OCI-LY7 (cell line): ENCODE measurements at places on chromosomes 6 and 20. TPM values are rescaled to one million over a fixed set of nuclear protein-coding genes. Genes with fewer than 3 reads are reported as not detected.
A peak's percentile ranks its signal among the peaks of the same experiment; 100 is the strongest.

GRCh38 chr20:14956026-14956425, 618.6 kb upstream of the FLRT3 start:
- DNase-seq, result no peak

- no peak for DNase-seq
Observed at GRCh38 chr6:168293636-168294530, 25.7 kb downstream of the DACT2 start.

DNA sequence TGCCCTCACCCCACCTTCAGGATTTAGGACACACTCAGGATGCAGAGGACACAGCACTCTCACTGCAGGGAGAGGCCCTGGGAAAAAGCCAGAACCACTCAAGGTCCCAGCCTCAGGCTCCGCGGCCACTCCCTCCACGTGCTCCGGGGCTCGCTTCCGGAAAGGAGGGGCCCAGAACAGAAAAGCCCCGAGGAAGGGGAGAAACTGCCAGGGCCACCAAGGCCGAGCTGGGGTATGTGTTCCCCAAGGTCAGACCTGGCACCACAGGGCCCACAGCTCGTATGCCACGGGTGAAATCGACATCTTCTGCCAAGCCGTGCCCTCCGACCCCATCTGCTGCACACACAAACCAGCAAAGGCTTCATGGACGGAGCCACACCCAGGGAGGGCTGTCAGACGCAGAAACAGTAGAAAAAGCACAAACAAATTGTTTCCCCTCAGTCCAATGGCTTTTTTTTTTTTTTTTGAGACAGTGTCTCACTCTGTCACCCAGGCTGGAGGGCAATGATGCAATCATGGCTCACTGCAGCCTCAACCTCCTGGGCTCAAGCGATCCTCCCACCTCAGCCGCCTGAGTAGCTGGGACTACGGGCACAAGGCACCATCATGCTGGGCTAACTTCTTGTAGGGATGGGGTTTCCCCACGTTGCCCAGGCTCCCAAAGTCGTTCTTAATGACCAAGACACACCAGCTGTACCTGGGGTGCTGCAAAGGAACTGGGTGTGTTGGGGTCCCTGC, 33.4 kb downstream of the SLC2A4RG start:
- no peak for DNase-seq

GRCh38 chr6:97269821-97270220, 13.2 kb downstream of the MMS22L start:
- no peak for DNase-seq

- no peak for DNase-seq
Observed at GRCh38 chr20:5773589-5773988, 23.4 kb downstream of the SHLD1 start.

- no peak for DNase-seq
Observed at GRCh38 chr6:53311586-53311935, 37.2 kb downstream of the ELOVL5 start.

- peak; percentile 67 for DNase-seq
Observed at GRCh38 chr6:71190809-71191208, 97.8 kb upstream of the OGFRL1 start.

- DNase-seq, result no peak
Observed at GRCh38 chr6:161422710-161423680, 149.1 kb upstream of the AGPAT4 start.

GRCh38 chr20:44253528-44253927, 6.4 kb downstream of the GDAP1L1 start:
- no peak for DNase-seq

Gene COL9A1
- not detected in 2 replicates for total RNA-seq
